Suprapubic skin (tissue), 4 donors: ENCODE measurements at places on chromosomes 16 and 17.

GRCh38 chr17:32350666-32351418, 885 bp downstream of the ZNF207 start:
- DNase-seq, result no peak

DNA sequence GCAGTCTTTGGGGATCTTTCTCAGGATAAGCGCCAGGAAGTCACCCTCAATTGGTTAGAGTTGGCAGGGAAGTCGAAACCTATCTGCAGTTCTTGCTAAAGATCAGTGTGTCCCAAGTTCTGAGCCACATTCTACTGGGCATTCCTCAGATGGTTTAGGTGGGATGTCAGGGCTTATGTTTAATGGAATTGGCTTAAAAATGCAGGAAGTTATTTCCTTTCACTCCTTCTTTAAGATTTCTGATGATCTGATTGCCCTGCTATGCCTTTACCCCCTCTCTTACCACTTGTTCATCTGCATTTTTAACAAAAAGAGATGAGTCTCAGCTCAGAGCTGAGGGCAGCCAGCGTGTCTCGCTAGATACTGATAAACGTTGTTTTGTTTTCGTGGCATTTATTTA, 30.8 kb downstream of the FOXL1 start:
- no peak for DNase-seq

- no peak for DNase-seq
These were observed 627 bp upstream of the TSPOAP1 start for GRCh38 chr17:58329035-58329809.

- no peak for DNase-seq
These were observed 126.6 kb downstream of the TMEM132E start for GRCh38 chr17:34706029-34706428.

- DNase-seq, result no peak
These were observed 702 bp upstream of the WNT3 start for GRCh38 chr17:46818929-46819859.

- no peak for DNase-seq
These were observed 78.2 kb downstream of the HLF start for GRCh38 chr17:55342800-55343585.

DNA sequence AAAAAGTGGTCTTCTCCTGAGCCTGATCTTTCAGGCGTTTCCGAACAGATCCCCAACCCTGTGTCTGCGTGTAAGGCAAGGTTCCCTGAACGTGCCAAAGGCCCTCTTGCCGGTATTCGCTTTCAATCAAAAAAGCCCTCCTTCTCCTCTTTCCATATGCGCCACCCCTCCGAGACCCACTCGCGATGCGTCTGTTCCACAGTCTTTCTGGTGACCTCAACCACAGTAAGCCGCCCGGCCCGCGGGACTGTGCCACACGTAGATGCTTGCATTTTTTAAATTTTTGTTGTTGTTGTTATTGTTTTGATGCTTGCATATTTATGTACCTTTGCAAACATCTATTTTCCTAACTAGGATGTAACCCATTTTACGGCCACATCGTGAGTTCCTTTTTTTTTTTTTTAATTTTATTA, 607 bp upstream of the PRPSAP1 start:
- DNase-seq, result no peak

DNA sequence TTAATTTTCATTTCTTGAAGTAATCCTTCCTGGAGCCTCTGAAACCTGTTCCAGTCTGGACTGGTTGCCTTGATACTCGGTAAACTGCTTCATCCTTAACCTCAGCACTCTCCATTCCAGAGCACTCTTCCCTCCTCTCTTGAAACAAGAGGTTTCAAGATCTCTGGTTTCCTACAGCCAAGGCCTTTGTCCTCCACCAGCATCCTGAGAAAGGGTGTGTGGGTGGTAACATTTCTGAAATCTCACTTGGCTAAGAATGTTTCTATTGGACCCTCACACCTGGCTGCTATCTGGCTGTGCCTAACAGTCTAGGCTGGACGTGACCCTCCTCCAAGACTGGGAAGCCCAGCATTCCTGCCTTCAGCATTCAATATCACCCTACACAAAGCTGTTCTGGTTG, 99.7 kb downstream of the CYTH1 start:
- DNase-seq, result no peak

GRCh38 chr16:66954097-66954659, 6.9 kb upstream of the CES3 start:
- DNase-seq, result no peak

- DNase-seq, result no peak
These were observed 66.8 kb downstream of the PIPOX start for GRCh38 chr17:29109477-29110371.

- no peak for DNase-seq
These were observed 35.9 kb upstream of the ACSM2B start for GRCh38 chr16:20611975-20612481.

- no peak for DNase-seq
These were observed 129.1 kb downstream of the CLEC16A start for GRCh38 chr16:11073407-11073999.

DNA sequence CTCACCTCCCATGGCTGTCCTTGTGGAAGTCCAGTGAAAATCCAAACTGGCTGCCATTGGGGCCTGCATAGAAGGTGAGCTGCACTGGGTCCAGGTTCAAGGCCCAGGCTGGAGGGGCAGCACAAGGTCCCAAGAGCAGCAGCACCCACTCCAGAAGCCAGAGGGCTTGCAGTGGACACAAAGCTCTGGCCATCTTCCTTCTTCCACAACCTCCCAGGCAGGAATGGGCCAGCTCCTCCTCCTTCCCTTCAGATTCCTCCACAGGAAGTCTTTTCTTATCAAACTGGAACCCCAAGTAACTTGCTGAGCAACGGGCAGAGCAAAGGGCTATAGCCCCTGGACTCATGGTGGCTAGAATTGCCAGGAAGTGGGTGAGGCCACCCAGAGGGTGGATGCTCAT, at the start of gene ITGA2B:
ITGA2B (minus strand) TSS at position 369 of the 400 bp plus-strand sequence; CDS start at position 193, 176 bp downstream.
- no peak for DNase-seq

GRCh38 chr17:28702026-28702751, 9.5 kb downstream of the PROCA1 start:
- DNase-seq, result no peak

- no peak for DNase-seq
These were observed 24.6 kb downstream of the GPT2 start for GRCh38 chr16:46908540-46909372.

- DNase-seq, result no peak
These were observed 582.3 kb downstream of the WWOX start for GRCh38 chr16:78681743-78682142.

GRCh38 chr16:67226804-67227566, at the start of gene TMEM208:
Gene TMEM208, plus strand, starts transcription at chr16:67227130. Its CDS starts 89 bp downstream, at chr16:67227219.
- peak; percentile 99 for DNase-seq

DNA sequence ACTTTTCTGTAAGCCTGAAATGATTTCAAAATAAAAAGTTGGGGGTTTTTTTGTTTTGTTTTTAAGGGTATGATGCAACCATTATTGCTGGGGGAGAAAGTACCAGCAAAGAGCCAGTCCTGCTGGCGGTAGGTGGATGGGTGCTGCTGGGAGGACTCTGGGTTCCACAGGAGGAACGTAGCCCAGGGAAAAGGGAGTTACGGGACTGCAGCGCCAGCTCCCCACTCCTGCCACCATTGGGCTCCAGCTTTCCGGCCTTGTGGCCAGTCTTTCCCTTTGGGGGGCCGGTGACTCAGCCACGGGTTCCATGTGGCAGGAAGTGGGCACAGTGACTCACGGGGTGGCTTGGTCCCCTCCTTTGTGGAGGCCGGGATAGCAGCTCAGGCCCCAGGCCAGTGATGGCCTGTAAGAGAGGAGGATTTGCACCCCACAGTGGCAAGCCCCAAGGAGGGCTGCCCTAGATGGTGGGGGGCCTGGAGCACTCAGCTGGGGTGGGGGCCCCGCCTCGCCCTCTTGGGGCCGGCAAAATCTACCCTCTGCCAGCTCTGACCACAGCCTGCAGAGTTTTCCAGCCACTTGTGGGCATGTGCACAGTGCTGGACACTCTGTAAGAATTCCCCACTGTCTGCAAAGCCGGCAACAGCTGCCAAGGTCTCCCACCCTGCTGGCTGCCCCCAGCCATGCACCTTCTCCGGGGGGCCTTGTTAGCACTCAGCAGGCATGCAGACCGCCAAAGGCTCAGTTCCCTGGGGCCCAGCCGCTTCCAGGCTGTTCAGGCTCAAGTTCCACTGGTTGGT, 30.4 kb downstream of the SOCS3 start:
- DNase-seq, result no peak

- DNase-seq, result no peak
These were observed 413.9 kb upstream of the MAF start for GRCh38 chr16:80014241-80014939.

DNA sequence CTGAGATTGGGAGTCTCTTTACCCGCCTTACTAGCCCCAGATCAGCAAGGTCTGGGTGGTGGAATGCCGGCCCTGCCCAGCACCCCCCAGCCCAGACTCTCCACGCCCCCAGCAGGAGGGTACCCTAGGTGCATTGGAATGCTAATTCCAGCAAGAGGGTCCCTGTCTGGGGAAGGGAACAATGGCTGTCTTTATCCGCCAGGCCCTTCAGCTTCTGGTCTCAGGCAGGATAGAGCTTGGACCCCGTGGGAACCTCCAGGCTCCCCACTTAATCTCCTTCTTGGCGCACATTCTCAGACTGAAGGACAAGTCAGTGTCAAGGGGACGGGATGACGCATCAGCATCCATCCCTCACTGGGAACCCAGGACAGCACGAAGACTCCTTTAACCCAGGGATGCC, 85.1 kb downstream of the LITAF start:
- DNase-seq, result no peak

DNA sequence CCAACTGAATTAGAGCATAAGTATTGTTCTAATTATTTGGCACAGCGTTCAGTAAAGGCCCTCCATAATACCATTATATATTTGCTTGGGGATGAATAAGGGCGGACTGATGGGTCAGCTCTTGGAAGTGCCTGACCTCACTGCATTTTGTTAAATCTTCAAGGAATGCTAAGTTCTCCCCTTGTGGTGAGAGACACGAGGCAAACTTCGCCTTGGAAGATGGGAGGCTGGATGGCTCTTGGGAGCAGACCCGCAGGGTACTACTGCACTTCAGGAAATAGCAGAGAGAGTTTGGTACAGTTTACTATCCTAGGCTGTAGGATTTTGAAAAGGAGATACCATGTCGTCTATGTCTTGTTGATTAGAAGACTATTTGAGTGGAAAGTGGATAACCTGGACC, 87.0 kb upstream of the RPRML start:
- no peak for DNase-seq

- DNase-seq, result no peak
These were observed 9.2 kb downstream of the TAF1C start for GRCh38 chr16:84177741-84178073.
